GM23248 (cell line): ENCODE measurements at places on chromosomes 1 and 21. TPM values are rescaled to one million over a fixed set of nuclear protein-coding genes. Genes with fewer than 3 reads are reported as not detected.

Gene RORC
- not detected in 2 replicates for total RNA-seq

Gene TRIM67
- not detected in 2 replicates for total RNA-seq

Gene SLC25A34
- 0.13 and 0.54 TPM in 2 replicates for total RNA-seq

Gene PDPN
- 0.25 and 1.1 TPM in 2 replicates for total RNA-seq

Gene PLA2G2C
- total RNA-seq, result not detected in 2 replicates

Gene SAMSN1
- total RNA-seq, result not detected in 2 replicates

Gene TNFSF18
- total RNA-seq, result 0.22 TPM in 1 of 2 replicates, not detected in the other

Gene LORICRIN
- total RNA-seq, result not detected in 2 replicates

Gene SLAMF6
- not detected in 2 replicates for total RNA-seq

Gene FMO2
- total RNA-seq, result not detected in 2 replicates

Gene CR1L
- total RNA-seq, result not detected in 2 replicates

Gene ALX3
- not detected in 2 replicates for total RNA-seq

Gene COL9A2
- total RNA-seq, result 0.89 and 2.8 TPM in 2 replicates

Gene NDUFV3
- total RNA-seq, result 44.9 and 56.8 TPM in 2 replicates

Gene OR2L5
- not detected in 2 replicates for total RNA-seq

Gene MPZ
- total RNA-seq, result 0.11 TPM in 1 of 2 replicates, not detected in the other

Gene SPRR2E
- total RNA-seq, result not detected in 2 replicates

Gene IQCC
- total RNA-seq, result 0.97 and 1.4 TPM in 2 replicates

Gene C1QC
- total RNA-seq, result not detected in 2 replicates

Gene CFAP141
- total RNA-seq, result not detected in 2 replicates

Gene CCT8
- 148 and 151 TPM in 2 replicates for total RNA-seq
